ENCODE measurements at places on chromosomes 12 and 14.

- DNase-seq, result peak; percentile 24
These were observed 424.0 kb downstream of the ZFP36L1 start for GRCh38 chr14:68368850-68369249.

- DNase-seq, result no peak
These were observed 118.8 kb downstream of the LLPH start for GRCh38 chr12:66011731-66012130.

DNA sequence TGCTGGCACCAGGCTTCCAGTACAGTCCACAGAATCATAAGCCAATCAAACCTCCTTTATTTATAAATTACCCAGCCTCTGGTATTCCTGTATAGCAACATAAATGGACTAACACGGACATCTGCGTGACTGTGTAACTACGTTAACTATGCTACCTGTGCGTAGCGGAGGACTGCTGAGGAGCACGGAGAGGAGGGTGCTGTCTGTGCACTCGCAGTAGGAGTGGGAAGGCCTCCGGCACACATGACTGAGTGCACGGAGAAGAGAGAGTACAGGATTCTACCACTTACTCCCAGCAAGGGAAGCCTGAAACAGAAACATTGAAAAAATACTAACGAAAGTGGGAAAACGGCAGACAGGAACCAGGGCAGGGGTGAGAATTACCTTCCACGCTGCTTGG lies 22.9 kb downstream of the RAD52 start:
- DNase-seq, result no peak

- no peak for DNase-seq
These were observed 186.9 kb downstream of the ALX1 start for GRCh38 chr12:85466890-85467289.

DNA sequence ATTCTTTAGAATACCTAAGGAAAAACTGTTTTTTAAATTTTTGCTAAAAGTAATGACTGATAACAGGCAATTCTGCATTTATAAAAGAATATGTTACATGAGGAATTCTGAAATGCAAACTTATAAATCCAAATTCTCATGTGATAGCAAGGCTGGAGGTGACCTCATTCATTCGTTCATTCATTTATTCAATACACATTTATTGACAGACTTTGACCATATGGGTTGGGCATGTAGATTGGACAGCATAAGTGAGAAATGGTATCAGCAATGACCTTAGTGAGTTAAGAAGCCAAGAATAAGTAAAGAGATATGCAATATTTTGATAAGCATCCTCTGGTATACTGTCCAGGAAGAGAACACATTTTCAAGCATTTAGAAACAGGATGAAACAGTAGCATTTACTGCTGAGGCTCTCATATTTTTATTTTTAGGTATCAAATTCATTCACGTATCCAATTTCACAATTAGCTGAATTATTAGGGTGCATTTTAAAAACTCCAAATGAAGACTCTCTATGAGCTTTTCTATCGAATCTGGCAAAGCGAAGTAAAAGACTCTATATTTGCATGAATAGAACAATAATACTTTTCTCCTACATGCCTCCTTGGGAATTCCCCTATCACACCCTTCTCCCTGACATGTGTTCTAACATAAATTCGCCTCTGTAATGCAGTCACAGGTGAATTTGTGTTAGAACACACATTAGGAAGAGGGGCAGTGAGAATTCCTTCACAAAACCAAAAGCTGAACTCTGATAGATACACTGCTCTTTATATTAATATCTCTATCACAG lies 49.9 kb downstream of the PEBP1 start:
- DNase-seq, result no peak

GRCh38 chr12:115208098-115208497 lies 524.1 kb upstream of the TBX3 start:
- DNase-seq, result no peak

- DNase-seq, result peak; percentile 47
These were observed 2.0 kb downstream of the ZBTB25 start for GRCh38 chr14:64501411-64502171.

GRCh38 chr14:71054706-71055105 lies 147.4 kb downstream of the PCNX1 start:
- DNase-seq, result no peak

DNA sequence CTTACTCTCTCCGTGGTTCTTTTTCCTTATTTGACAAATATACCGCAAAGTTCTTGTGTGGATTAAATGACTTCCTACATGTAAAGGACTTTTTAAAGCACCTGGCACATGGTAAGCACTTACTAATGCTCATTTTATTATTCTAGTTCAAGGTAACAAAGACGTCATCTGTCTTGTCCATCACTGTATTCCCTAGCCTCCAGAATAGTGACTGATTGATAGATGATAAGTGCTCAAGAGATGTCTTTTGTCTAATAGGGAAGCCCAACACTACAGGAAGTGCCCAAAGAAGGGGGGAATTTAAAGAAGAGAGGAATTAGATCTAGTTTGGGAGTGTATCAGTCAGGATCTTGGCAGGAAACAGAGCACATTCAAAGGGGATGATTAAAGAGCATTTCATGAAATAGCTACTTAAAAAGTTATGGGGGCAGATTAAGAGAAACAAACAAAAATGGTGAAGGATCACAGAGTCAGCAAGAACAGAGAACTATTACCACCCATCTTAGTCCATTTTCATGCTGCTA lies 151.9 kb downstream of the GXYLT1 start:
- DNase-seq, result no peak
